ENCODE measurements at places on chromosomes 12 and 14.

DNA sequence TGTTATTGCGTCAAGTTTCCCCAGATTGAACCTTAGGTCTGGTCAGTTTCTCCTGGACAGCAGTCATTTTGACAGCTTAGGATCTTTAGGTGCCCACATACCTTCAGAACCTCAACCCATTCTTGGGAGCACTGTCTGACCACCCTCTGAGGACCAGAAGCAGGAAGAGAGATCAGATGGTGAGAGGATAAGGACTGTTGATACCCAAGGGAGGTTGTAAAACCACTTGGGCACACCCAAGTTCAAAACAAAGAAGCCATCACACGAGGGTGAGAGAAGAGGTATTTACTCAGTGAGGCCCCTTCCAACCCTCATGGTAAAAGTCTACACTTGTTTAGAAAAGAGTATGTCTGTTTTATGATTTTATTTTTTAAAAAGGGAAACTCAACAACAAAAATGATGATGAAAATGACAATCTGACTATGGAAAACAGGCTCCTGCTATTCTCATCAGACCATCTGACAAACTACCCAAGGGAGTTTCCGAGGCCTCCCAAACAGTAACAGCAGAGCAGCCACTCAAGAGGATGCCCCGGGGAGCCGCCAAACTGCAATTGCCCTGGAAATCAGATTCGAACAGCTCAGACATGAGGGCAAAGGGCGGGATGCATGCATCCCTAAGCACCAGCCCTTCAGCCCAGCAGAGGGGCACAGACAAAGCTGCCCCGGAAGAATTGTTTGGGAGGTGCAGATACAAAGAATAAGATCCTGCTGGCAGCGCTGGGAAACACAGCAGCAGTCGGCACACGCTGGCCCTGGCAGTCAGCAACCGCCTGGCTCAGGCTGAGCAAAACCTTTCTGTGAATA is 162.6 kb upstream of the PLEKHG7 start:
- DNase-seq = no peak

DNA sequence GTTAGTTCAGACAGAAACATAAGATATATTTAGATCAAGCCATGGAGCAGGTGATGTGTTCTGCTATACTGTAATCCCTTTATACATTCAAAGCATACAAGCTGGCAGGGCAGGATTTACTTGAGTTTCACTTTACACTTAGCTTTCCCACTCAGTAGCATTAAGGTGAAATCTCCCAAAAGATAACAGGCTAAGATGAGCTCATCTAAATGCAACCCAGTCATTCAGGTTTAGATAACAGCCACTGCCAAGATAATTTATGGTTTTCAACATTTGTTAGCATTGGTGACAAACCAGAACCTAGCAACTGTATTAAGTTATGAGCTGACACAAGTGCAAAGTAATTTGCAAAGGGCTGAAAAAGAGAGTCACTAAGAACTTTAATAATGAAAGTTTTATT is 925.1 kb upstream of the ATXN7L3B start:
- no peak for DNase-seq

DNA sequence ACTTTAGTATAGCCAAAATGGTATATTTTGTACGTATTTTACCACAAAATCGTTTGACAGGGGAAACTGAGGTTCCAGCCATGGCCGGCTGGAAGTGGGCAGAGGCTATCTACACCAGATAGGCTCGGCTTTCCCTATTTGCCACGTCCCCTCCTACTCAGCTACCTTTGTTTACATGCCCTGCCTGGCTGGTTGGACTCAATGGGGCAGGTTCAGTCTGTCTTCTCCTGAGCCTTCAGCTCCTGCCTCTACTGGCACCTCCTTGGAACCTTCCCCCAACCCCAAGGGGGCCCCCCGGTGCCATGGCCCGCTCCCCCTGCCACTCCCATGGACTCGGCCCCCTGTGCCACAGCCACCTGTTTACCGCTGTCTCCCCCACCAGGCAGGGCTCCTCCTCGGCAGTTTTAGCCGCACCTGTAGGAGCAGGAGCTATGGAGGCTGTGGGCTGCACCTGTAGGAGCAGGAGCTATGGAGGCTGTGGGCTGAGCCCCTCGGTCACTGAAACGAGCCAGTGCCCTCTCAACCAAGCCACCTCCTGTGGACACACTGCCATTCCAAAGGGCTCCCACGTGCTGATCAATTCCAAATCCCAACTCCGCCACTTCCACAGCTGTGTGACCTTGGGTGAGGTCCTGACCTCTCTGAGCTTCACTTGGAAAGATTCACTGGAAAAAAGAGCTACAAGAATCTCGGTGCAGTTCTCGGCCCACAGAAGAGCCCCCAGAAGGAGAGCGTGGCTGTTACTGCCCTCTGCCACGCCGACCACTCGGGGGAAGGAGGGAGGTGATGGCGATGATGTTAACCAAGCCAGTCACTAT is 62.2 kb downstream of the NCOR2 start:
- DNase-seq = no peak

GRCh38 chr12:116642106-116642505 is 82.9 kb downstream of the MAP1LC3B2 start:
- no peak for DNase-seq

GRCh38 chr12:122004633-122005071 is 17.0 kb upstream of the BCL7A start:
- DNase-seq = no peak

- no peak for DNase-seq
Measured at GRCh38 chr14:63686926-63687325, 40.9 kb downstream of the SGPP1 start.

- DNase-seq = no peak
Measured at GRCh38 chr14:105334383-105335230, 20.1 kb downstream of the PACS2 start.

DNA sequence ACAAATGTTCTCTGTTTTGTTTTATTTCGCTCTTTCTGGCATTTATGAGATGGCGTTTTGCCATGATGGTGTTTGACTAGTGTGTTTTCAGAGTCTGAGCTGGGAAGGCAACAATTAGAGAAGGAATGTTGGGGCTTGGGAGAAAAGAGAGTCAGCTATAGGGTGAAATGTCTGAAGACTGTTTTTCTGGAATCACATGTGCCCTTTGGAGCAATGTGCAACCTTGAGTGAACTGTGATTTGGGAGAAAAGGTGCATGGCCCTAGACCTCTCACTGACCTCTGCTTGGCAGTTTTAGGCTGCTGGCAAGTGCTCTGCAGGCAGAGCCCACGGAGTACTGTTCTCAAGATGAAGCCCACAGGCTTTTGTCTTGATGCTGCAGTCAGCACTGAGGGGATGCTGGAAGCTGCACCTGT is 379.9 kb upstream of the PDE3A start:
- no peak for DNase-seq

DNA sequence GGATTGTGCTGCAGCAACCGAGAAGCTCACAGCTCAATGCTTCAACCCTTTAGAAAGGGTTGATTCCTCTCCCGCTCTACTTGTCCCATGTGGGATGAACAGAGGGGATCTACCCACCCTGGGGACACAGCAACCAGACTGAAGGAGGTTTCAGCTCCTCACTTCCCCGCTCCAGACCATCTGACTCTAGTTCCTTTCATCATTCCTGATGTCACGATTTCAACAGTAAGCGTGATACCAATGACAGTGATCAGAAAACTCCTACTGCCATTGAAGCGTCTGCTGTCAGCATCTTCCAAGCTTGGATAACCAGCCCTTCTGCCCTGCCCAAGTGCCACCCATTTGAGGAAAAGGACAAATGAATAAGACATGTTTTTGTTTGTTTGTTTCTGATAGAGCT is 14.3 kb downstream of the SERPINA1 start:
- no peak for DNase-seq

DNA sequence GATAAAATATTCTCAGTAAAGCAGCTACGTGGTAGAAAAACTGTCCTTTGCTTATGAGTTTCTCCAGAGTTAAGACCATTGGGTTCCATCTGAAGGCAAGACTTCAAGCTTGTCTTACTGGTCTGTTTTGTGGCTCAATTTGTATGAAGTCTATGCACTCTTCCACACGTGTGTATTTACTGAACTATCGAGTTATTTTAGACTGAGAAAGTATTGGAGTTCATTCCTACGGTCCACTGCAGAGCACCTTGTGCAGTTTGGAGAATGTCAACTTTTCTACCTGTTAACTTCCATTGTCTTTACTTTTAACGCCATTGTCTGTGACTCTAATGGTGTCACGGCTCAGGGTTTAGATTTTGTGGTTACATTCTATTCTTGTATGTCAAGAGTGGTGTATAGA is 3.7 kb downstream of the HIF1A start:
- DNase-seq = no peak

GRCh38 chr12:109772622-109773321 is 59.1 kb downstream of the FAM222A start:
- no peak for DNase-seq

- DNase-seq = no peak
Measured at GRCh38 chr14:94461526-94462218, 9.1 kb upstream of the SERPINA11 start.

Data from stimulated activated CD4-positive, alpha-beta T cell treated with anti-CD3 and anti-CD28 coated beads, TNF-alpha, amount 100 ng/mL, for 1 hour (primary cell).